Fibroblast of skin of abdomen (primary cell): ENCODE measurements at places on chromosomes 16 and 17.

DNA sequence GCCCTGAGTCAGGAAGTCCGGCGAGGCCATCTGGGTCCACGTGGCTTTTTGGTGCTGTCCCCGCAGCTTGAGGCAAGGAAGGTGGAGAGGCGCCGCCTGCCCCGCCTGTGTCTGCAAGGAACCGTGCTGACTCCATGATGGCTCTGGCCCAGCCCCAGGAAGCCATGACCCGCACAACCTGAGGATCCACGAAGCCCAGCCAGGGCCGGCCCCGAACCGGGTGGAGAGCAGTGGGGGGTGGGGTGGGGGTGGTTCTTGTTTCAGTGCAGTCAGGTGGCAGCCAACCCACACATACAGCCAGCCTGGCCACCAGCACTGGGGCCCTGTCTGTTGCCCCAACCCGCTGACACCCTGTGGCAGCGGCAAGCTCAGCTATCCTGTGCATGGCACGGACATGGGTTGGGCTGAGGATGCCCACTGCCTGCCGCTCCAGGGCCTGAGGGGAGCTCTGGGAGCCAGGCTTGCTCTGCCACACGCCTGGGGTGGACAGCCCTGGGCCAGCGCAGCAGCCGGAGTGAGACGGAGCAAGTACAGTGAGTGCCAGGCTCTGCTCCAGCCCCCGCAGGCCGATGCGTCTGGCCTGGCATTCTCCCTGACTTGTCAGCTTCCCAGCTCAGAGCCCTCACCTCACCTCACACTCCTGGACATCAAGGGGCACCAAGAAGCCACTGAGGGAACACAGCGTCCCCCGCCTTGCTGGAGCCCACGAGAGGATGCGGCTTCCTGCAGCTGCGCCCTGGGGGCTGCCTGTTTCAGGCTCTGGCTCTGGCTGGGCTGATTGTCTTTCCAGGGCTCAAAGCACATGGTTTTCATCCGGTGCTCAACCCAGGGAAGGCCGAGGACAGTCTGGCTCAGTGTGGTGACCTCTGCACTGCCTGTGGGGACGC lies 68.8 kb downstream of the LMF1 start:
- DNase-seq = no peak

DNA sequence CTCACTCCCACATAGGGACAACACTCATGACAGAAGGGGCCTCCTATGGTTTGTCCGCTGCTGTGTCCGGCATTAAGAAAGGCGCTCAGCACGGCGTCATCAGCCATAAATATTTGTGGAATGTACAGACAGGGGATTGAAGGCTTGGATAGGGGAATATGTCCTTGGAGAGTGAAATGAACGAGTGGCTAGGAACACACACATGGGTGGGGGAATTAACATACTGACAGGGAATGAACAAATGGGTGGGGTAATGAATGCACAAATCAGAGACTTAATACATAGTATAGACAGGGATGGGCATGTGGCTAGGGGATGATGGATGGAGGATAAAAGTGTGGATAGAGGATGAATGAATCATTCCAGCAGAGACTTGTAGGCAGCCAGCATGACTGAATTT lies 154.0 kb upstream of the HSBP1 start:
- peak; percentile 97 for DNase-seq

DNA sequence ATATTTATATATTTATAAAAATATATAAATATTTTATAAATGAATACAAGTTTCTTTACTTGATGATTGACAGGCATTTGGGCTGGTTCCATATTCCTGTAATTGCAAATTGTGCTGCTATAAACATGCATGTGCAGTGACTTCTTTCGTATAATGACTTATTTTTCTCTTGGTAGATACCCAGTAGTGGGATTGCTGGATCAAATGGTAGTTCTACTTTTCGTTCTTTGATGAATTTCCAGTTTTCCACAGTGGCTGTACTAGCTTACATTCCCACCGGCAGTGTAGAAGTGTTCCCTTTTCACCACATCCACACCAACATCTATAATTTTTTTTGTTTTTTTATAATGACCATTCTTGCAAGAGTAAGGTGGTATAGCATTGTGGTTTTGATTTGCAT lies 7.8 kb downstream of the ACSM2B start:
- DNase-seq = no peak

DNA sequence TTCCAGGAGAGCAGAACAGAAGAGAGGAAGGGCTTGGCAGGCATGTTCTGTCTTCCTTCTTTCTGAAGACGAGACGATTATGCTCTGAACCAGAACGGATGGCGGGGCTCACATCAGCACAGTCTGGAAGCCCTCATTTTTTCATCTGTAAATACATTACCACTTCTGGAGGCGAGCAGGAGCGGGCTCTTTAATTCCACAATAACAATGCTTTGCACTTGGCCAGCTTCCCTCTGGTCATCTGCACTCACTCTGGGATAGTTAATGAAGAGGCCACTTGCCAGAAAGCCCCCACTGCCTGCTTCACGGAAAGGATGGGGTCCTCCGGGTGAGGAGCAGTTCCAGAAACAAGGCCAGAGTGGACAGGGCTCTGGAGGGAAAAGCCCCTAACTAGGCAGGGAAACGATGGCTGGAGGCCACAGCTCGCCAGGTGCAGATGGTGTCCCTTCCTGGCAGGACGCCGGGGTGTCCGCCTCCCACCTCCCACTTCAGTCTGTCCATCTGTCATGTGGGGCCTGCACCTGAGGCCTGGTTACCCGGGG lies 13.1 kb upstream of the BCAR1 start:
- DNase-seq = no peak

- no peak for DNase-seq
Observed at GRCh38 chr17:78977997-78978973, 1.4 kb downstream of the LGALS3BP start.

- DNase-seq = no peak
Observed at GRCh38 chr17:68290268-68290954, 516 bp downstream of the SLC16A6 start.

DNA sequence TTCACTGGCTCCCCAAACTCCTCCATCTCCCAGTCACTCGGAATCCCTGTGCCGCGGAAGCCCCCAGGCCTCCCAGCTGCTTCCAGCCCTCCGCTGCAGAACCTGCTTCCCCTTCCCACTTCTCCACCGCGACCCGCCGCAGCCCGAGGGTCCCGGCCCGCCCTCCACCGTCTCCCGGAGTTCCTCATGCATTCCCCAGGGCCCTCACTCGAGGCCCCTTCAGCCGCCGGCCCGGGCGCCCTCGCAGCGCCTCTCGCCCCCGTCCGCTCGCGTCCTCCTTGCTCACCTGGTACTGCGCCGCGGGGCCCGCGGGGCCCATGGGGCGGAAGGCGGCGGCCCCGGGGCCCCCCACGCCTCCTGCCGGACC lies 329 bp downstream of the SMARCD2 start:
- DNase-seq = no peak

GRCh38 chr16:73840728-73841127 lies 455.9 kb upstream of the PSMD7 start:
- DNase-seq = no peak

- DNase-seq = peak; percentile 81
Observed at GRCh38 chr16:397736-398332, 835 bp downstream of the NME4 start.

DNA sequence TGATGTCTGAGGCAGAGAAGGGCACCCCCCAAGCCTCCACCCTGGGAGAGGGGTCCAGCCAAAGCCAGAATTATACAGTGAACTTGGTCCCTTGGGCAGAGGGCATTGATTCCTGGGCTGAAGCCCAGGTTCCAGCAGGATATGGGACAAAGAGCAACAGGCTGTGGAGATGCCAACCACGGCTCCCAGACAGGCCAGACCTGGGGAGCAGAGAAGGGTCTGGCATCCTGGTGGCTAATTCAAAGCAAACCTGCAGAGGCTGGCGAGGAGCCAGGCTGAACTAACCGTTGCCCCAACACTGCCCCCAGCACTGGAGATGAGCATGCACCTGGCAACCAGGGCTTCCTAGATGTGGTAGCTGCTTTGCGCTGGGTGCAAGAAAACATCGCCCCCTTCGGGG lies 3.0 kb downstream of the CES3 start:
- no peak for DNase-seq

DNA sequence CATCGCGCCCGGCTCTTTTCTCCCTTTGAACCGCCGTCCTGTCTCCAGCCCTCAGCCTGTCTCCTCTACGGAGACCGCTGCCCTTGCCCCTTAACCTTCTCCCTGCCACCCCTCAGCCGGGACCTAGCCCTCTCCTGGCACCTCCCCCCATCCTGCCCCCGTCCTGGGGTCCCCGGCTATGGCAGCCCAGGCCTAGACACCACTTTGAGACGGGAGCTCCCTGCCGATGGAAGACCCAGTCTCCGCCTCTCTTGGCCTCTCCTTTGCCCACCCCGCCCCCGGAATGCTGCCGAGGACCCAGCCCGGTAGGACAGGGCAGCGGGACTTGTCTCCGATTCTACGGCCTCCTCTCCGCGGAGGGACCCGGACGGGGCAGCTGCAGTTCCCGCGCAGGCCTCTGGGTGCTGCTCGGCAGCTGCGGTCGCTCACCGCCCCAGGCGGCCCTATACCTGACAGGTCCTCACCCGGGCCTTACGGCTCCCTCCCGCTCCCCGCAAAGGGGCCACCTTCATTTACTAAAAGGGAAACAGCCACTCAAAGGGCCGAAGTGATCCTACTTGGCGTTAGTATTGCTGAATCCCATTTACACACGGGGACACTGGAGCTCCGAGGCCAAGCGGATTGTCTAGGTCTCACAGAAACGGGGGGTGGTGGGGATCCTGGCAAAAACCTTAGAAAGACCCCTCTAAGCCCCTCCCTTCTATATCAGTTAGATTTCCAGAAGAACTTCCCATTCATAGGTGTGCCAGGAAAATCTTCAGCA lies 32.6 kb upstream of the TAC4 start:
- peak; percentile 47 for DNase-seq

DNA sequence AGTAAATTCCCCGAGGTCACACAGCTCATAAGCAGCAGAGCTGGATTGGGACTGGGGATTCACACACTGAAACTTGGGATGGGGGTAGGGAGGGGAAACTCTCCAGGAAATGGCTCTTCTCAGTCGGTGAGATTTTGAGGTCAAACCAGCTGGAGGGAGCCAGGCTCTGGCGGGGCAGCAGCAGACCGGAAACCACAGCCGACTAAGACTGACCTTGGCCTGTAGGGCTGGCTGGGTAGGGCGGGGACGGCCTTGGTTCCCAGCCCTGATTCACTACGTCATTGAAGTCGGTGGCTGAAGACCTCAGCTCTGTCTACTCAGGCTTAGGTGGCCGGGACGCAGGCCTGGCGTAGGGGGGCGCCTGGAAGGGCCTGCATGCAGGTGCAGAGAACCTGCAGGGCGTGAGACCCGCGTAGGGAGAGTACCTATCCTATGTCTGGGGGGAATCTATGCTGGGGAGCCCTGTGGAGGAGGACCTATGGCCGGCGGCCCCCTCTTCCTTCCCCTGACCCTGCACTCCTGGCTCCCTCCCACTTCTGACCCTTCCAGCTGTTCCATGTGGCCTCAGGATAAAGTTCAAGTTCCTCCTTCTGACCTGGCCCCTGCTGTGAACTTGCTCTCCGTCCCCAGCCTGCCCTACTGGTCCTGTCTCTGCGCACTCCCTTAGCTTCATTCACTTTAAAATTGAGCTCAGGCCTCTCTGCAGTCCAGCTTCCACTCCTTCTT lies 11.9 kb upstream of the SLC4A1 start:
- DNase-seq = peak; percentile 54

DNA sequence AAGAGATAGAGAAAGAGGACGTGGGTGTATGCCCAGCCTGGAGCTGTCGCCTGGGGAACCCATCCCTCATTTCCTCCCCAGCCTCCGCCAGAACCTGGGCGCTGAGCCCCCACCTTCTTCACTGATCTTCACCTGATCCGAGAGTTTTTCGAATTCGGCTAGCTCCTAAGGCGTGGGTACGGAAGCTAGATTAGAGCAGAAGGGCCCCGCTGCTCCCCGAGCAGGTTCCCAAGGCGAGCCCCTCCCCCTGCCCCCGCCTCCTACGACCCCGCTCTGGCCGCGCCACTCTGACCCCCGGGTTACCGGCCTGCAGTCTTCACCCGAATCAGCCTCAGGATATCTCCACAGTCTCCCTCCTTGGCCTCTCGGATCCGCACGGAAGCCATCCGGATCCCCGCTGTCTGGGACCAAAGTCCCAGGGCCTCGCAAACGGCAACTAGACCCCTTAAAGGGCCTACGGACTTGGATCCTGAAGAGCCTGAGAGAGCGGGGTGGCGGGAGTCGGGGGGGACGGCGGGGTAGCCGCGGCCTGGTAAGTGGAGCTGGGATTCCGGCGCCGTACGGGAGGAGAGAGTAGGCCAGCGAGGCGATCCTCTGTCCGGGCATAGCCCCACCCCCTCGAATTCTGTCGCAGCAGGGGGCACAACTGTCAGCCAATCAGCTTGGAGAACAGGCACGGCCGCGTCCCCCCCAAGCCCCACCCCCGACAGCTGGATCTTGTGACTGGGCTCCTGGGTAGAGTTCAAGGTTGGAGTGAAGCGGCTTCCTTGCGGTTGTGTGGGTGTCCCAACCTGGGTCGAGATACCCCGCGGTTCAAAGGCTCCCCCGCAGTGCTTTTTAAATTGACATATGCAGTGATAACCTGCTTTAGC lies at the start of gene SAT2:
SAT2 (minus strand) TSS at position 572 of the 872 bp plus-strand sequence; CDS start at position 386, 186 bp downstream.
- DNase-seq = peak; percentile 95

DNA sequence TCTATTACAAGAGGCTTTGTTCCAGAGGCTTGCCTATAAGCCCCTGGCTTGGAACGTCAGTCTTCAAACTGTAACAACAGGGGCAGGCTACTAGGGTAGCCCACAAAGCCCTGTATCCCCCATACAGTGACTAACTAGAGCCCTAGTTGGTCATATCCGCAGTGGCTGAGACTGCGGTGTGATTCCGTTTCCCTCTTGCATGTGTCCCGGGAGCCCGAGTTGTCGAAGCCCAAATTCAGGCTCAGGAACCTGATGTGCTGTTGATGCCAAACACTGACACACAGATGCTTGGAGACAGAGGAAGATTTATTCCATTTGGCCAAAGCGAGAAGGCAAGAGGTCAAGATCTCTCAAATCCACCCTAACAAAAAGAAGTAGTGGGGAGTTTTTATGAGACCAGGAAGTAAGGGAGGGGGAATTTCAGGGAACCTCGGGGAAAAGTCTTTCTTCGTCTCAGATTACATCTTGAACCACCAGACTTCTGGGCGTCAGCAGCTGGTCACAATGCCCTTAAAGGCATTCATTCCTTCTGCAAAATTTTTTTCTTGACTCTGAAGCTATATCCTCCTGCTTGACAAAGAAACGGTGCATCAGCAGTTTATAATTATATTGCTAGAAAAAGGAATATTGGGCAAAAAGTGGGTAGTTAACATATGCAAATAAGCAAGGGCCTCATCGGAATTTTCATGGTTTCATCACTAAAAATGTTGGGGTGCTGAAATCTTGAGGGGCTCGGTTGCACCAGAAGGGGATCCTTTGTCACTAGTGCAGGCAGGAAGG lies 879 bp downstream of the SLFN5 start:
- peak; percentile 67 for DNase-seq

- no peak for DNase-seq
Observed at GRCh38 chr17:82097184-82097918, 685 bp downstream of the FASN start.

DNA sequence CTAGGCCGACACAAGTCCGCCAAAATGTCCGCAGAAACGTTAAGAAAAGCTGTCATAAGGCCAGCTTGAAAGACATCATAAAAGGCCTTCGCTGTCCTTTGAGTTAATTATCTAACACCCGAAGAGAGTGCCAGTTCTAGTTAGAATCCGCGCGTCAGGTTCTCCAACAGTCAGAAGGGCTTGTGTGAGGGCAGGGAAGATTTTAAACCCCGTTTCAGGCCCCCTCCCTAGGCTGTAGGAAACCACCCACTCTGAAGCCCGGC lies 729 bp upstream of the CLTC start:
- no peak for DNase-seq
